T follicular helper cell (primary cell): ENCODE measurements at places on chromosomes 12 and 14.

DNA sequence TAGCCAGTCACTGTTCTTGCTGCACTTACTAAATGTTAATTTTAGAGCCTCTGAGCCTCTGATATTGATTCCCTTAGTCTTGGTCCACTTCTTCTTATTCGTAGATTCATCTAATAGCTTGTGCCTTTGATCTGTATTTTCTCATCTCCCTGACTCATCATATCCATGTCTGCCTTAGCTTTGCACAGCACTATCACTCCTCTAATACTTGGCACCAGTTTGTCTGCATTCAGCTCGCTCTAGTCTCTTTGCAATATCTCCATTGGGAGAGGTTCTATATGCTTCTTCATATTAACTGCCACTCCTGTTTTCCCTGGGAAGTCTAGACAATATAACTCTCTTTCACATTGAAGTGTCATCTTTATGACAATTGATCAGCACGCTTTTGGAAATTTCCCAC, 68.5 kb upstream of the CSRP2 start:
- DNase-seq: no peak

GRCh38 chr12:60279221-60279620, 683.4 kb downstream of the SLC16A7 start:
- DNase-seq: no peak

DNA sequence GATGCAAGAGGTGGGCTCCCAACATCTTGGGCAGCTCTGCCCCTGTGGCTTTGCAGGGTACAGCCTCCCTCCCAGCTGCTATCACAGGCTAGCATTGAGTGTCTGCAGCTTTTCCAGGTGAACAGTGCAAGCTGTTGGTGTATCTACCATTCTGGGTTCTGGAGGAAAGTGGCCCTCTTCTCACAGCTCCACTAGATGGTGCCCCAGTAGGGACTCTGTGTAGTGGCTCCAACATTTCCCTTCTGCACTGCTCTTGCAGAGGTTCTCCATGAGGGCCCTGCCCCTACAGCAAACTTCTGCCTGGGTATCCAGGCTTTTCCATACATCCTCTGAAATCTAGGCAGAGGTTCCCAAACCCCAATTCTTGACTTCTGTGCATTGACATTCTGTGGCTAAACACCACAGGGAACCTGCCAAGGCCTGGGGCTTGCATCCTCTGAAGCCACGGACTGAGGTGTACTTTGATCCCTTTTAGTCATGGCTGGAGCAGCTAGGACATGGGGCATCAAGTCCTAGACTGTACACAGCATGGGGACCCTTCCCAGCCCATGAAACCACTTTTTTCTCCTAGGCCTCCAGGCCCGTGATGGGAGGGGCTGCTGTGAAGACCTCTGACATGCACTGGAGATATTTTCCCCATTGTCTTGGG, 24.0 kb upstream of the SLC38A1 start:
- DNase-seq: no peak

DNA sequence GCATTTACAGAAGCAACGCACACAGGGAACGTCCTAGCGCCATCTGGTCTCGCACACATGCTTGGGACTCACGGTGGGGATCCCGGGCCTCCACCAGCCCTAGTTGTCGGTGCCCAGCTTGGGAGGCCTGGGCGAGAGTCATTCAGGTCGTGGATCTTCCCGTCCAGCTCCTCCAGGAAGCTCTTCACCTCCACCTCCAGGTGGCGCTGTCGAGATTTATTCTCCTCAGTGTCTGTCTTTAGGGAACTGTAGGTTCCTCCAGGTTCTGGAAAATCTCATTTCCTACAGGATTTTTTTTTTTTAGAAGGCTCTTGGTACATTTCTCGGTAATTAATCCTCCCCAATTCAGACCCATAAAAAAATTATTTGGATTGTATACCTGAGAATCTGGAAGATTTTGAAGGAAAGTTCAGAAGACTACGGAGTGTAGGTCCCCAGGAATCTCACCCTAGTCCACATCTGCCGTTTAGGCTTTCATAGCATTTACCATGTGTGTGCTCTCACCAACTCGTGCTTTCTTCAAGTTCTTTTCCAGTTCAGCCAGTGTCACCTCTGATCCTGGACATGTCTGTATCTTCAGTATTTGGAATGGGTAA, 910.0 kb downstream of the TMEM121 start:
- DNase-seq: peak; percentile 37

DNA sequence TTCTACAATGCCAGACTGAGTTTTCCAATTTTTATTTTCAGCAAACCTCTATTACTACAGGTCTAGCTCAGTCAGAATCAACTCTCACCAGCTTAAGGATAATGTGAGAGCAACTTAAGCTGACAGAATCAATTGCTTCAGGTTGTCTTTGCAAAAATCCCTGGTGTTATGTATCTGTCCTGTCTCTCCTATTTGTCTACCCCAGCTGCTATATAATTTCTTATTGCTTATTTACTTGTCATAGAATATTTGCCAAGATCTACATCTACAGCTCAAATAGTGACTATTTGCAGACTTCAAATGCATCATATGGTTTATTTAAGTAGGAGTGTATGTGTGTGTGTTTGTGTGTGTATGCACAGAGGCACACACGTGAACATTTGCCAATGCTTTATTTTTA, 54.1 kb downstream of the FOXG1 start:
- DNase-seq: no peak

- DNase-seq: no peak
Measured at GRCh38 chr12:57631566-57632072, 1.4 kb downstream of the B4GALNT1 start.

GRCh38 chr12:64053117-64053516, 169.0 kb downstream of the KICS2 start:
- no peak for DNase-seq

- DNase-seq: peak; percentile 26
Measured at GRCh38 chr14:91138511-91139359, 24.9 kb downstream of the DGLUCY start.

DNA sequence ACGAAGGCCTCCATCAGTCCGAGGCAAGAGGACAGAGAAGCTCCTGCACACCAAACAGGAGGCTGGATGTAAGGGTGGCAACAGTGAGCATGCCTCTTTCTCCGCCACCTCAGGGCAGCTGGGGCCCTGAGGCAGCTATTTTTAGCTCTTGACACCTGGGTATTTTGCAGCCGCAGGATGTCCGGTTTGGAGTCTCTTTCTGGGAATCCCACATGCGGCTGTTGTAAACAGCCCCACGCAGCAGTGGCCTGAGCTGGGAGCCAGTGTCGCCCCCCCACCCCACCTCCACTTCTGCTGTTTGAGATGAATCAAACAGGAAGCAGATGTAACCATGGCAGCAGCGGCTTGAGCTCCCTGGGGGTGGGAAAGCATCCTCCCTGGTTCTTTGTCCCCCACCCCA, 11.7 kb downstream of the HDAC7 start:
- DNase-seq: peak; percentile 67

- DNase-seq: no peak
Measured at GRCh38 chr14:34043627-34044372, 92.9 kb upstream of the EGLN3 start.

DNA sequence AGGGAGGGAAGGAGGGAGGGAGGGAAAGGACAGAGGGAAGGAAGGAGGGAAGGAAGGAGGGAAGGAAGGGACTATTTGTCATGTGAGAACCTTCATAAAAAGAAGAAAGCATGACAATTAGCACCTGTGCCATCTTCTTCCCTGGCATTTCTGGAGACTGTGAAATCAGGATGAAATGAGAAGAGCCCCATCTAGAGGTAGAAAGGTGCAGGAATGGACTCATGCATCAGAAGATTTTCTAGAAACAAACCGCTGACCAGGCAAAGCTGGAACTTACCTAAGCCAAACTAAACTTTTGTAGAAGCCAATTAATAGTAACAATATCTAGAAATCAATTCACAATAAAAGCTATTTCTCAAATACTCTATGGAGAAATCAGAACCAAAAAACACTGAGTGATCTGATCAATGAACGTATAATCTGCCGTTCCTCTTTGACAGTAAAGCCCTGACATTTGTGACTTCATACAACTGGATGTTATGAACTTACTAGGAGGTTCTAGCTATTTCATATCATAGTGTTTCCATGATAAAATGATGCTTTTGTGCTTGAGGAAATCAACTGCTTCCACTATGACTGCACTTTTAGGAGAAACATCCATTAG, 24.4 kb upstream of the CRACR2A start:
- DNase-seq: no peak

DNA sequence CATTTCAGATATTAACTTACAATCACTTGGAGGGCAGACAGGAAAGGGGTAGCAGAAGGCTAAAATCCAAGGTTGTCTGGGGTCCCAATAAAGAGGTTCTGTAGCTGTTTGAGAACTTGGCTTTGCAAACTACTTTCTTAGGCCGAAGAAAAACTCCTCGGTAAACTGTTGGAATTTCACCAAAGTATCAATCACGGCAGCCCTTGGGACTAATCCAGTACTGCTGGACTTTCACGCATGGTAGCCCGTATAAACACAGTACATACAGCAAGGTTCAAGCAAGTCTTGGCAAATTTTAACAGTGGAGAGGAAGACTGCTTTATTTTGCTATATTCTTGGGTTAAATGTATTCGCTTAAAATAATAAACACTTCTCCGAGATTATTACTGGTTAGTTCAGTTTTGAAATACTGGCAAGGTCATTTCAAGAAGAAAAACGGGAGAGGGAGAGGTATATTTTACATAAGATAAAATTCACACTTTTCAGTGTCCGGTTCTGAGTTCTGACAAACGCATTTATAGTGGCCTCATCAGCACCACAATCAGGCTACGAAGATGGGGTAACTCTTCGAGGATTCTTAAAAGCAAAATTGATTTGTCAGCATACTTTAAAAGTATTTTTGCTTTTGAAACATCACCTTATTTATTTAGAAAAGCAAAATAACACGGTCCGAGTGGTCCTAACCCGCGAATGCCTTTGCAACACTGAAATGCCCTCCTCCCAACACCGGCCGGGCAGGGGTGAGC, 1.3 kb downstream of the SETD3 start:
- no peak for DNase-seq

DNA sequence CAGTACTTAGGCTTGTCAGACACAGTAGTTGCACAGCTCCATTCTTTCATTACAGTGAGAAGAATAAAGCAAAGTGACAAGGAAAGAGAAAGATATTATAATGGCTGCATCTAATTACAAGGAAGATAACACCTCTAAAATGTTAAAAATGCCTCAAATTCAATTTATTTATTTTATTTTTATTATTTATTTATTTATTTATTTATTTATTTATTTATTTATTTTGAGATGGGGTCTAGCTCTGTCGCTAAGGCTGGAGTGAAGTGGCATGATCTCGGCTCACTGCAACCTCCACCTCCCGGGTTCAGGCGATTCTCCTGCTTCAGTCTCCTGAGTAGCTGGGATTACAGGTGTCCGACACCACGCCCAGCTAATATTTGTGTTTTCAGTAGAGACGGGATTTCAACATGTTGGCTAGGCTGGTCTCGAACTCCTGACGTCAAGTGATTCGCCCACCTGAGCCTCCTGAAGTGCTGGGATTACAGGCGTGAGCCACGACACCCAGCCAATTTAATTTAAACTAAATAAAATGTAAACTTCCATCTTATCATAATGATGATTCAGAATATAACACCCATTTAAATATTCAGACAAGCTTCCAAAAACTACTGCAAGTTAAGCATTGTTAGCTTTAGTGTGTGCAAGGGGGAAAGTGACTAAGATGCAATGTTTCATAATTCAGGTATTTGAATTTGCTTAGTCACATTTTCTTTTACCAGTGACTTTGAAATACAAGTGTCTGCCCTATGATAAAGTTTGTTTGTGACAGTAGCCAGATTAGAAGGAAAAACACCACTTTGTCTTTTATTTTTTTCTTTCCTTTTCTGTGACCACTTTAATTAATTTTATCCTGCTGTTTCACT, 2.4 kb upstream of the CFAP54 start:
- no peak for DNase-seq

DNA sequence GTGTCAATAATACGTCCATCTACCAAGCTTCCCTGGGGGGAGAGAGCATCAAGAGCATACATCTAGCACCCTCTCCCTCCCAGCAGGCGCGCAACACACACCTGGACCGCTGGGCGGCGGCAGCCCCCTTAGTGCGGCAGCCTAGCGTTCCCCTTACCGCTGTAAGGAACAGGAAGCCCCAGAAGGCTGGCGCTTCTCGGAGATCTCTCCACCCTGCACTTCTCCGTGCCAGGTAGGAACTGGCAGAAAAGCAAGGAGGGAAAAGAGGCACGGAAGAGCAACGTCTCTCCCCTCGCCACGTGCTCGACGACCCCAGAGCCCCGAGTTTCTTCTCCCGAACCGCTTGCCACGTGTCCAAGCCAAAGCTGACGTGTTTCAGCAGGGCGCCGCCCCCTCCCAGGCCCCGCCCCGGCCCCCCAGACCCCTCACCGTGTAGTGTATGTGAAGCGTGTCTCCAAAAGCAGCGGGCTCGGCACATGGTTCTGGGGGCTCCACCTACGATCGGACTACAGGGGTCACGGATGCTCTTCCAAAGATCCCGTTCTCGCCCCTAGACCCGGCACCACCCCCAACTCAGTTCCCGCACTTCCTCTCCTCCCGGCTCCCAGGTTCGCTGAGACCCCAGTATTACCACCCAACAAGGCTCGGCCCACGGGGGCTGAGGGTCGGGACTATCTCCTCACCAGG, 532 bp downstream of the FKBP11 start:
- peak; percentile 67 for DNase-seq

DNA sequence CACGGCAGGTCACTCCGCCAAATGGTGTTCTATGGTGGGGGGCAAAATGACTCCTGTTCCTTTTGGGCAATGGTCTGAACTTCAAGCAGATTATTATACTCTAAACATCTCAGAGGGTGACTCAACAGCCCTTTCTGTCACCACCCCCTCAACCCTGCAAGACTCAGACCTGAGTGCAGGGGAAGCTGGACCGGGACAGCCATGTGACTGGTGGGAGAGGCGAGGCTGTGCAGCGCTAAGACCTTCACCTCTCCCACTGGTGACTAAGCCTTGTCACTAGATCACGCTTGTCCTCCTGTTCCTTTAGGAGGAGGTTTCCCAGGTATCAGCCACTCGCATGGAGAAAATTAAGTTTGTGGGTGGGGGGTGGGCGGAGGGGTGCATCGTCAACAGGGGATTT, 67.1 kb upstream of the CCND2 start:
- no peak for DNase-seq

- DNase-seq: no peak
Measured at GRCh38 chr14:61380984-61381383, 59.6 kb downstream of the PRKCH start.

DNA sequence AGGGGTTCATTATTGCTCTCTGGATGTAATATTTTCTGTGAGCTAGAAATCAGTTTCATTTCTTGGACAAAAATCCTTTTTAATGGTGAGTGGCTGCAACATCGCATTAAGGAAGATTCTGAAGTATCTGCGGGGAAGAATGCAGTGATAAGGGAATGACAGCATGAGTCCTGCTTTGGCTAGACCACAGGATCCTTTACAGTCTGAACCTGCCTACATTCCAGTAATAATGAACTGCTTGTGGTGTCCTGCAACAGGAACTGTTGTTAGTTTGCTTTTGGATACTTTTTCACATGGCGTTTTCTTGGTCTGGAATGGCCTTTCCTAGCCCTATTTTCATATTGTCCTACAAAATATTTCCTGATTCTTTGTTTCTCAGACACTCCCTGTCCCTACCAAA, 15.7 kb downstream of the MDM2 start:
- DNase-seq: no peak

DNA sequence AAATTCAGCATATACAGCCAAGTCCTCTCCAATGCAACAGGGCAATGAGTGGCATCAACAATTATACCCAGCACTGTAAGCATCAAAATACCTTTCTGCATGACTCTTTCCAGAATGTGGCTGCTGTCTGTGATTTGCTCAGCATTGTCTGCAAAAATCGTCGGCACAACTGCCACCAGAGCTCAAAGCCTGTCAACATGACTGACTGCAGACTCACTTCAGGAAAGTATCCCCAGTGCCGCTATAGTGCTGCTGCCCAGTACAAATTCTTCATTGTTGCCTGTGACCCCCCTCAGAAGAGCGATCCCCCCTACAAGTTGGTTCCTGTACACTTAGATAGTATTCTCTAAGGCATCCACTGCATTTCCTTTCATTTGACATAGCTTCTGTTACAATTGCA, 735 bp downstream of the RNASE6 start:
- DNase-seq: no peak
